ENCODE measurements at places on chromosomes 13 and 19.

DNA sequence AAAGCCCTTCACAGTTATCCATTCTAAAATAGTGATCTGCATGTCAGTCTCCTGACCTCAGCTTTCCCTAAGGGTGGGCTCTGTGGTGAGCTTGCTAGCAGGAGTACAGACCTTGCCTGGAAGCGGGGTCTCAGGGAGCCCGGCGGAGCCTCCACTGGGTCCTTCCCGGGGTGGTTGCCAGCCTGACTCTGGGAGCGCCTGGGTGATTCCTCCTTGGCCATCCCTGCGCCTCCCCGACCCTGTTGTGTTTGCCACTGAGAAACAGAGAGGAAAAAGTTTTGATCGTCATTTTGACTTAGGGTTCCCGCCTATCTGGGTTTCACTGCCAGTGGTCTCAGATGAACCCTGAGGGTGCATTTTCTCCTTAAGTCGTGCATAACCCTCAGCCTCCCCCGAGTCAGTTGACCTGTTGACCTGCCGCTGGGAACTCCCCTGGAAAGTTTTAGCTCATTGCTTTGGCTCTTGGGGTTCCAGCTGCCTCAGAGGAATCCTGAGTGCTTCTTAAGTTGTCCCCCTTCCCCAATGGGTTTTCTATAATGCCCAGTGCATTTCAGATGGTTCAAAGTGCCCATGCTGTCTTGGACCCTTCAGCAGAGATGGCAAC is 117.8 kb downstream of the RAB20 start:
- no peak for DNase-seq

DNA sequence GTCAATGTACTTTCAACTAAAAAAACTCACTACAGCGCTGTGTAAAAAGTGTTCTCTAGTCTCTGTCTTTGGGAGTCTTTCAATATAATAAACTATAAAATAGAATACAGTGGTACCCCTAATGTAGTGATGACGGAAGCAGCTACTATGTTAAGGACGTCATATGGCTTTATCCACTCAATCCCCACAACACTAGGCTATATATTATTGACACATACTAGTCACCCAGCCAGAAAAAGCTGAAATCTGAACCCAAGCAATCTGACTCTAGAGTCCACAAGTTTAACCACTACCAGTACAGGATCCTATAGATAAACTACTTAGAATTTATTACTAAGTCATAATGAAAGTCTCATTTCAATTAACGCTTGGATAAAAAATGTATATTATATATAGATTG is 48.3 kb downstream of the ELF1 start:
- no peak for DNase-seq

GRCh38 chr19:18349524-18350128 is 9.2 kb downstream of the PGPEP1 start:
- peak; percentile 65 for DNase-seq

GRCh38 chr13:44231786-44232516 is 141.7 kb upstream of the SERP2 start:
- DNase-seq, result peak; percentile 82

- DNase-seq, result no peak
Observed at GRCh38 chr13:67100730-67101129, 129.4 kb downstream of the PCDH9 start.

- DNase-seq, result no peak
Observed at GRCh38 chr19:11451871-11452619, 16.6 kb downstream of the PRKCSH start.

DNA sequence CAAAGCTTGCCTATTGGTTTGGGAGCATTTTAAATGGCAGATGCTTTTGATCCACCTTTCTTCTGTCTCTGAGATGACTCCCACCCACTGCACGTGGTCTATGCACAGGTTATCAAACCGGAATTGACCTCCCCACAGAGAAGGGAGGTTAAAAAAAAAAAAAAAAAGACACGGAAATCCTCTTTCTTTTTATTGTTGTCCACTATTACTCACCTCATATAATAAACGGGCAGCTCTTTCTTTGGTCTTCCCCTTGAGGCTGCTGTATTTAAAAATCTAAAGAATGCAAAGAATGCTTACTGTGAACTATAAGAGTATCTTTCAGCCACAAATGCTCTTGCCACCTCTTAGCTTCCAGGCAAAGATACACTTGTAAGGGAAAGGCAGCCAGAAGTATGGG is 329.7 kb downstream of the NDFIP2 start:
- DNase-seq, result no peak

DNA sequence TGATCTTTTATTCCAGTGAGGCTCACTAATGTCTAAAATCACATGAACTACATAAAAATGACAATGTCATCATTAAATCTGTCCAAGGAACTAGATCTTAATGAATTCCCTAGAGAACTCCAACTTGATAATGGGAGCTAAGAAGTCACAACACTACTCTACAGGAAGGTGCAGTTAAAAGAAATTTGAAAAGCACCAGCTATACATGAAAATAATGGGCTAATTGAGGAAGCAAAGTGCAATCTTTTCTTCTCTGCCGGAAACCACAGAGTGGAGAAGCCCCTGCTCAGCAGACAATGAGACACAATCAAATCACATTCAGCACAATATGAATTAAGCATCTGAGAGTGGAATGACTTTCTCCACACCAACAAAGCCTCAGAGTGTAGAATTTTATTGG is 261.7 kb downstream of the LHFPL6 start:
- no peak for DNase-seq

GRCh38 chr13:58397596-58398387 is 766.2 kb downstream of the PCDH17 start:
- no peak for DNase-seq

GRCh38 chr13:103291226-103291625 is 225.0 kb upstream of the SLC10A2 start:
- DNase-seq, result no peak

- DNase-seq, result no peak
Observed at GRCh38 chr13:66634384-66634783, 595.8 kb downstream of the PCDH9 start.

GRCh38 chr13:49113526-49114286 is 106.4 kb upstream of the MLNR start:
- DNase-seq, result no peak

GRCh38 chr19:31318790-31319425 is 30.3 kb downstream of the TSHZ3 start:
- no peak for DNase-seq

- no peak for DNase-seq
Observed at GRCh38 chr19:14611051-14611450, 28.2 kb downstream of the CLEC17A start.
